ENCODE measurements at places on chromosomes 16 and 17.

- DNase-seq = no peak
Observed at GRCh38 chr17:64653325-64653984, 8.7 kb downstream of the SMURF2 start.

- no peak for DNase-seq
Observed at GRCh38 chr16:51876601-51876875, 670.4 kb downstream of the TOX3 start.

DNA sequence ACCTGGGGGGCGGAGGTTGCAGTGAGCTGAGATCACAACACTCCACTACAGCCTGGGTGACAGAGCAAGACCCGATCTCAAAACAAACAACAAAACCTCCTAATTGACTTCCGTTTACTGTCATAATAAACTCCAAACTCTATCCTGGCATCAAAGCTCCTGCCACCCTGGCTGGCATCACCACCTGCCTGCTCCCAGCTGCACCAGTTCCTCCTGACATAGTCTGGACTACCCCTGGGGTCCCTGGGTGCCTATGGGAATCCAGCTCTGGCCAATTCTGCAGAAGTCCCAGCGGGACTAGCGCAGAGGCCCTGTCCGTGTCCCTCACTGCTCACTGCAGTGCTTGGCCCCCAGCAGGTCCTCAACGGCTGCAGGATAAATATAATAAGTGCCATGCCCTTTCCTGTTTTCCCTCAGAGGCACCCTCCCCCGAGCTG is 723 bp downstream of the NTHL1 start:
- no peak for DNase-seq

DNA sequence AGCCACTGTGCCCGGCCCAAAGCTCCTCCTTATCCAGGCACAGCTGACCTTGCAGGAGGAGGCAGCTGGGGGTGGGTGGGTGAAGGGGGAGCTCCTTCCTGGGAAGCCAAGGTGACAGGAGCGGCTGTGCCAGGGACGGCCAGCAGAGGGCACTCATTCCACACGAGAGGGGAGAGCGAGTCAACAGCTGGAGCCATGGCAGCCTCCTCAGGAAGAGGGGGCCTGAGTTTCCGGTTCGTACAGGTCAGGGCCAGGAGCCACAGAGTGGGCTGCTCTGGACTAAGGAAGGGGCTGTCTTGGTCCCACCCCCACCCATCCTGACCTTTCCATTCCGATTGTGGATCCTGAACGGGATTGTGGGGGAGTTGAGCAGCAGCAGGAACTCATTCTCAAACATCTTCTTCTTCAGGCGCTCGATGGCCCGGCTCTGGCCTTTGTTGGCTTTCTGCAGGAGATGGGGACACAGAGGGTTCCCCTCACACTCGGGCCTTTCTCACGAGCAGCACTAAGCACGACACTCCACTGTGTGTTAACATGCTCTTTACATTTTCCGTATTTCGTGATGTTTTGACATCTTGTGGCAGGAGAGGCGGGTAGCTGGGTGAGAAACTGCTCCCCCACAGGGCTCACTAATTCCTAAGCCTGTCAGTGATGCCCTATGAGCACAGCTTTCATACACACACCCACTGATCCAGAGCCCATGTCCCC is 61.6 kb downstream of the TIMM22 start:
- peak; percentile 84 for DNase-seq

GRCh38 chr16:6827931-6828330 is 504.7 kb upstream of the RBFOX1 start:
- no peak for DNase-seq

- DNase-seq = no peak
Observed at GRCh38 chr17:21466550-21466949, 90.4 kb downstream of the KCNJ12 start.

GRCh38 chr16:67302970-67303369 is 23.6 kb downstream of the KCTD19 start:
- no peak for DNase-seq

GRCh38 chr17:39151943-39152818 is 744 bp upstream of the PLXDC1 start:
- peak; percentile 17 for DNase-seq
